Activated CD4-positive, alpha-beta T cell treated with anti-CD3 and anti-CD28 coated beads, Interleukin-2, amount 10 ng/mL, durations not matched to agents 24 days and 14 days (primary cell): ENCODE measurements at places on chromosomes 6 and 20.

GRCh38 chr6:119350952-119351372, 1.4 kb upstream of the MAN1A1 start:
- no peak for DNase-seq

GRCh38 chr6:3133515-3133914, 15.0 kb downstream of the BPHL start:
- no peak for DNase-seq

DNA sequence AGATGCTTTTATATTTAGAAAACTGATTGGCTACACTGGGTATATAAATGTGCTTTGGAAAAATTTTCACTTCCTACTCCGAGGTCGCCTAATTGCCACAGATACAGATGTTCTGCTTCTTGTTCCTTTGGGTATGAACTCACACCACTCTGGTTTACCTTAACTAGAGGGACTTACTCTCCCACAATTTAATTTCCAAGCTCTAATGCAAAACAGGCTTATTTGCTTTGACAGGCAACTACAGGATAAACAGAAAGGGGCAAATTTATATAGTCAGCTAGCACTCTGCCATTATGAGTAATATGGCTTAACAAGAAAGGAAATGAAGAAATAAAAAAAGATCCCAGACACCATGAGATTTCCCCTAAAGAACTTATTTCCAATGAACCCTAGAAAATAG, 156.9 kb upstream of the ZFP64 start:
- DNase-seq, result no peak

DNA sequence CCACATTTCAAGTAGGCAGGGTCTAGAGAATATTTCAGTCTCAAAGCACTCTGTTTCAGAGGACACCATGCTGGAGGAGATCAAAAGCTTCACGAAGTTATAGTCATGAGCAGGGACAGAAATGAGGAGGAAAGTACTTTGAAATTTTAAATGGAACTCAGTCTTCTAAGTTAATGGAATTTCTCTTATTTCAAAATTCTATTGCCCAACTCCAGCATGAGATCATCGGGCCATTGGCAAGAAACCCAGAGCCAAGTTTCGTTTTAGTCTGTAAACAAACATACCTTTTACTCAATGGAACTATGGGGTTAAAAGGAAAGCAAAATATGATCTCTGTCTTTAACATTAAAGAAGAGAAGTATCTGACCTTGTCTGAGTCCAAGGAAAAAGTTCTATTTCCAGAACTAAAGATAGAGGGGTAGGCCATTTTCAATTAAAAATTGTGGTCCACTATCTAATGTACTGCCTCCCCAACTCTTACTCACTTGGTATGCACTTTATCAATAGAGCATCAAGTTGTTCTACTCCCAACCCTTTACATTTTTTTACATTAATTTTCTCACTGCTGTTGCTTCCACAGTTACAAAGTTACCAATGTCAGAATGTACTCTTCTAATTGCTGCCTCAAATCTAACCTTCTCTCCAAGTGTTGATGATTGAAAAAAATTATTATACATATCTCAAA, 235.3 kb upstream of the NRSN1 start:
- no peak for DNase-seq

DNA sequence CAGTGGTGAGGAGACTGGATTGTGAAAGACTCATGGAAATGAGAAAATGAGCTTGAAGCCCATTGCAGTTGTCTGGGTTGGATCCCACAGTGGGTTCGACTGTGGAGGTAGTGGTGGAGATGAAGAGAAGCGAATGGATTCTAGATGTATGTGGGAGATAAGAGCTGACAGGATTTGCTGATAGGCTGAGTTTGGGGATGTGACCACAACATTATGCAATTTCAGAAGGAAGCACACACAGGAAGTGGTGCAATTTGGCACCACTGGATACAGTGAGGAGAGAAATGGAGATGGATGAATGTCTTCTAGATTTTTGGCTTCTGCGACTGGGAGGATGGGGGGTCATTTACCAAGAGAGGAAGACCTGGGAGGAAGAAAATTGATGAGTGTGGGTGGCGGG, 64.4 kb upstream of the MAFB start:
- no peak for DNase-seq

DNA sequence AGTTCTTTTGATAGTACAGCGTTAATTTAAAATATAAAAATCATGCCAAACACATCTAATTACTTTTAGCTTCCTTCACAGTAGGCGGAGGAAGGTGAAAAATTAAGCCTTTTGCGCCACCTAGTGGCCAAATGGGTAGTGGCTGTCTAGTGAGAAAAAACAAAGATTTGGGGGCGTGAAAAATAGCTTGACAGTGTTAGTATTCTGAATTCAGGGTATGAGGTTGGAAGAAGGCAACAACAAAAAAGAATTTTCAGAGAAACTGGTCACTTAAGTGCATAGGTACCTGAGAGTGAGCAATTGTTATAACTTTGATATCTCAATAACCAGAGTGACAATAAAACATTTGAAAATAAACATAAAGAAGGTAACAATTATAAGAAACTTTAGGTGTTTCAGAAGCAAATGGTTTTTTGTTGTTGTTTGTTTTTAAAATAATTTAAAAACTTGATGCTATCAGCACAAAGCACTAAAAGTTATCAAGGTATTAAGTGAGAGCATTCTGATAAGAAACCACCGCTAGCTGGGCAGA, 14.3 kb downstream of the PSMB9 start:
- DNase-seq, result peak; percentile 95

GRCh38 chr20:34041226-34041625, 47.5 kb downstream of the RALY start:
- no peak for DNase-seq

- DNase-seq, result no peak
Observed at GRCh38 chr6:10587656-10588406, 66.7 kb downstream of the GCNT2 start.

DNA sequence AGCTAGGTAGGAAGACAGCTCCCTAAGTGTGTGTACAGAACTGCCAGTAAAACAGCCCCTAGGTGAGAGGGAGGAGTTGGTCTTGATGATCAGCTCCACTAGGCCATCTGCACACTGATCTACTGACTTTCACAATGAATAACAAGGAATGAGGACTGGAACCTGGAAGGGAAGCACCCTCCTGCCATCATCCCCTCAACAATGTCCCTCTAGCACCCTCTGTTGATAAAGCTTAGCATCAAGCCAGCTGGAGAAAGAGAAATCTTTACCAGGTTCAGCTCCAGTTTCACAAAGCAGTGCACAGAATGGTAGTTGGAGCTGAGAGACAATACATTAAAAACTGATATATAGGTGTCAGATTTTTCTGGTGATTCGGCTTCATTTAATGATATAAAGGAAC, 57.2 kb upstream of the IRAK1BP1 start:
- no peak for DNase-seq

DNA sequence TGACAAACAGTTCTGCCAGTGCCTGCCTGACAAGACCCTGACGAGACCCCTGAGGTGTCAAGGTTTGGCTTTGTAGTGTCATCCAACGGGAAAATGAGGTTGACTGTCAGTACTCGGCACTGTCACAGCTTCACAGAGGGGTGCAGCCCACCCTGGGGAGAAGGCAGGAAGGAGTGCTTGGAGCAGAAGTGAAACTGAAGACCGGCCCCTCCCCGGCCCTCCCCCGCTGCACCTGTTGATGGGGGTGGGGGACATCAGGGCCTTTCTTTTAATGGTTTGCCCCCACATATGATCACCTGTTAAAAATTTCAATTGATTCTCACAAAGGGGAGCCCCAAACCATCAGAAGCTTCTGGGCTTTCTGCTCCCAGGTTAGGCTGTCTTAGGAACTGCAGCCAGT, 6.8 kb downstream of the PMEPA1 start:
- DNase-seq, result no peak

- no peak for DNase-seq
Observed at GRCh38 chr6:164838068-164838615, 471.3 kb downstream of the C6orf118 start.

DNA sequence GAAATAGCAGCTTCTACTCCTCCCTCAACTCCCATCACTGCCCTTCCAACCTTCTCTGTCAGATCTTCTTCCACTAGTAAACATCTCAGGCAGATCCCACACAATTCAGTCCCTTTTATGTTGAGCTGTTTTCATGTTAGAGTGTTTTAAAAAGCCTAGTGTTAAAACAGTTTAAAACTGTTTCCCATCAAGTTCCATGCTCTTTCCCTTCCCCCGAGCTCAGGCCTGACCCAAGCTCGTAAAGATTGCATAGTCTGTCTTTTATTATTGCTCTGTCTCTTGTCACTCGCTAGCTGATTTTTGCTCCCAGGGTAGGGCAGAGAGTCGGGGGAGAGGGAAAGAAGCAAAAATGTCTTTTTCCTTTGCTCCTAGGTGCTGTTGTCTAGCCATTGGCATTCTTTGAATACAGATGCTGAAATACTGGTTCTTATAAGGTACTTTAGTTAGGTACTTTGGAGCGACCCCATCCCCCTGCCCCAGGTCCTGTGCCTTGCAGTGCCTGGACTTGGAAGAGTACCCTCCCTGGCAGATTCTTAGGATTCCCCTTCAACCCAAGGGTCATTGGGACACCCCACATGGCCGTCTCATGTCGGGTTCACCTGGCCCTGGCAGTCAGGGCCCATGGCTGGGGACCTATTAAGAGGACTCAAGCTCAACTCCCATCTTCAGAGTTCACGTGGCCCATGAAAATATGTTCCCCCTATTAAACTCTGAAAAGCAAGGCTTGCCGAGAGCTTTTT, 101.2 kb upstream of the ARMC2 start:
- DNase-seq, result no peak

DNA sequence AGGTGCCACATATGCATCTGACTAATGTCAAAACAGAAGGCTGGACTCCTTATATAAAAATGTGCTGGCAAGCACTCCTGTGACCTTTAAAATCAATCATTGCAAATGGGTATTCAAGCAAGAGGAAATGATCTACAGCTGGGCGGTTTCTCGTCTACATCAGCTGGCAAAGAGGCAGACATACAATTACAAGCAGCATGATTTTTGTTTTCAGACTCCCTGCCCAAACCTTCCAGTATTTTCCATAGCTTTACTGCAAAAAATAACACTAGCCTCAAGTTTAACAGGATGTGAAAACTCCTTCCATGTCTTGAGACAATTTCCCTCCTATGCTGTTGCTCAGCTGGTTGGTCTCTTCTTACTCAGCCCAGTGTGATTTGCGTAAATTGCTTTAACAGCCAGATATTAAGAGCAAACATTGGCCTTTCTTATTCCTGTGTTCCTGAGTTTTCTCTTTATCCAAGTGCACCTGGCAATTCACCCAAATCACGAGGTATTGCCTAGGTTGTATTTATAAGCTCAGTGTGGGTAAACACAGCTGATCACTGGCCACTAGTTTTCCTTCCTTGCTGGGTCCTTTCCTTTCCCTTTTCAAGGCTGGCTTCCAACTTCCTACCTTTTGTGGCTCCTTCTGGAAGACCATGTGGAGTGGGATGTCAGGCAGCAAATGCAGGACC, 130.4 kb downstream of the MOXD1 start:
- peak; percentile 27 for DNase-seq

- DNase-seq, result peak; percentile 90
Observed at GRCh38 chr20:37990571-37991151, 42.6 kb downstream of the TTI1 start.

- DNase-seq, result peak; percentile 43
Observed at GRCh38 chr6:32932132-32932868, 8.5 kb downstream of the HLA-DMB start.

DNA sequence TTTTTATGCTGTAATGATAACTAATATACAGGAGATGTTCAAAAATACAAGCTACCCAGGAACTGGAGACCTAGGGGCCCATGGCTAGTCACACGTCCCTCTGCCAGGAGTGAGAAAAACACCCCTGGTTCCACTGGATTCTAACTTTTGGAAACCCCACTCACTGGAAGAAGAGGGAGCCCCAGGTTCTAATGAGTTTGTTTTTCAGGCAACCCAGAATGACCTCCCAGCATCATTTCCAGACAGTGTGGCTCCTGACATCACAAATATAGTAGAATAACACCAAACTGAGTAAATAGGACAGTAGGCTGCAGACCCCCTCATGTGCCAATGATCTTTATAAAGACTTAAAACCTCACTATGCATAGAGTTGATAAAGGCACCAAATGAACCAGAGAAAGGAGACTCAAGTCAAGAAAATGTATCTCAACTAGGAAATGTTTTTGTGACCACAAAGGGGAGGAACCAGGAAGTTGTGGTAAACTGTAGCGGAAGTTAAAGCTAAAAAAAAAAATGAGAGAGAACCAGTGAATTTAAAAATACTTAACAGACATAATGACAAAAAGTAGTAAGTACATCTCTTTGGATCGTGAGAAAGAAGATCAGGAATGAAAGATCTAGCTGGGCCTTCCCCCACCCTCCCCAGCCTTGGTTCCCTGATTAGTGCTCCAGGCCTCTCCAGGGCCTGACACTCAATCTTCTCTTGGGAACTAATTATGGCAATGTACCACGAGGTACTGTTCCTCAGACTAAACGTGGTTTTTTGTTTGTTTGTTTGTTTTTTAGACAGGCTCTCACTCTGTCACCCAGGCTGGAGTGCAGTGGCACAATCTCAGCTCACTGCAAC, 19.8 kb downstream of the HLA-E start:
- DNase-seq, result peak; percentile 89

DNA sequence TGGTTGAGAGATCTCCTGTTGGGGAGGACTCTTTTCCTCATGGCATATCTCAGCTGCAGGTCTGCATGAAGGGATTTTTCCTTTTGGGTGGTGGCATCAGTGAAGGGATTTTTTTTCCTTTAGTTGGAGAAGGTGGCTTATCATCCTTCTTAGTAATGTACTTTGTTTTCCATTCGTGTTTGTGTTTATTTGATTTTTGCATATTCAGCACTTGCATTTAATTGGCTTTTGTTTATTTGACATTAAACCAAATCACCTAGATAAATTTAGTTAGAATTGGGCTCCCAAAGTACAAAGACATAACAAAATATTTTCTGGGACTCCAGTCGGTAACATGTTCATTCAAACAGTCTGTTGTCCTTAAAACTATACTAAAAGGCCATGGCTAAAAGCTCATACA, 56.2 kb upstream of the MANEA start:
- no peak for DNase-seq

DNA sequence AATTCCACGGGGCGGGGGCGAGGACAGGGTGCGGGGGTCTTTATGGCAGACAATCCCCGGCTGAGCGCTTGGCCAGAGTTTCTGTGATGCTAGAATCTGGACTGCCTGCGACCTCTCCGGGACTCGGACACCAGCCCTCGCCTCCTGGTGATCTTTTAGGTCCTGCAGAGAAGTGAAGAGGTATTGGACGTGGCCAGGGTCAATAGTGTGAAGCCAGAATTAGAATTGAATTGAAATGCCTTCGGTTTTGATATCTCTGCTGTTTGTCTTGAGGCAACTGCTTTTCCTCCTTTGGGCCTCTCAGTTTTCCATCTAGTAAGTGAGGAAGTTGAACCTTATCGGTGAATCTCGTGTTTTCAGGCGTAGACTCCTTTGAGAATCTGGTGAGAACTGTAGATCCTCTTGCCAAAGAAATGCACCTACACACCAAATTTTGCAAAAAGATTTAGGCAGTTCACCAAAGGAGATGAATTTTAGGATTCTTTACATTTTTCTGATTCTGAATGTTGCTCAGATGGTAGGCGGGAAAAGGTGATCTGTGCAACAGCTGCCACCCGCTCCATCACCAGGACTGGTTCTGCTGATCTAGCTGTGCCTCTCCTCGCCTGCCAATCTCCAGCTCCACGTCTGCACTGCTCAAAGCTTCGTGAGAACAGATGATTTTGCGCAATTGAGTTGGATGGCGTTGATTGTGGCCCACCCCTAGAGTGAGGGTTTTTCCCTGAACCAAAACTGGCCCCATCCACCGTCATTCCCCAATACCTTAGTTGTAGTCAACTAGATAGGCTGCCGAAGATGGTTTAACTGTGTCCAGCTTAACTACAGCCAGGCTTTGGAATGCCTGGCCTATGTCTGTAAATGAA, 837 bp upstream of the OSER1 start:
- DNase-seq, result peak; percentile 68

GRCh38 chr6:155024391-155025027, 29.4 kb downstream of the TIAM2 start:
- DNase-seq, result no peak

GRCh38 chr20:49945701-49946477, 9.7 kb downstream of the RNF114 start:
- DNase-seq, result no peak
